ENCODE measurements at places on chromosomes 6 and 20.

DNA sequence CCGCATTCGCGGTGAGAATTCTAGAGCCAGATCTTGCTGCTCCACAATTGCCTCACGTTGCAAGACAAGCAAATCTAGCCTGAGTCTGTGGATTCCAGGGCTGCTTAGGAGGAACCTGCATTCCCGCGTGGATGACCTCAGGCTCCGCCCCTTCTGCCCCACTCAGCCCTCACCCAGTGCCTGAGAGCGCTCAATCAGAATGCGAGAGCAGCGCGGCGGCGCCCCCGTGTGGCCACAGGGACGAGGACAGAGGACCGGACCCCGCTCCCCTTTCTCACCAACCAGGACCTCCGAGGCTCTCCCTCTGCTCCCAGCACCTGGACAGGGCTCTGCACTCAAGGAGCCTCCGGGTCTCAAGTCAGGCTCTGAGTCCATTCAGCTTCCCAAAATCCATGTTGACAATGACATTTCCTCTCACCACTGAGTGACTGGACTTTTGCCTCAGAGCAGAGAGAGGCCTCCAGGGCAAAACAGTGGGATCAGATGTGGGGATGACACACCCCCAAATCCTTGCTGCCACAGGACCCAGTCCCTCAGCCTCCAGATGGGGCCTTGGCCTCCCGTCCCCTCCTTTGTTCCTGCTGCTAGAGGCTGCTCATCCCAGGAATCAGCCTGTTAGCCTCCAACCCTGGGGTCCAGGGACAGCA is 52.0 kb downstream of the RPP21 start:
- DNase-seq, result peak; percentile 56

DNA sequence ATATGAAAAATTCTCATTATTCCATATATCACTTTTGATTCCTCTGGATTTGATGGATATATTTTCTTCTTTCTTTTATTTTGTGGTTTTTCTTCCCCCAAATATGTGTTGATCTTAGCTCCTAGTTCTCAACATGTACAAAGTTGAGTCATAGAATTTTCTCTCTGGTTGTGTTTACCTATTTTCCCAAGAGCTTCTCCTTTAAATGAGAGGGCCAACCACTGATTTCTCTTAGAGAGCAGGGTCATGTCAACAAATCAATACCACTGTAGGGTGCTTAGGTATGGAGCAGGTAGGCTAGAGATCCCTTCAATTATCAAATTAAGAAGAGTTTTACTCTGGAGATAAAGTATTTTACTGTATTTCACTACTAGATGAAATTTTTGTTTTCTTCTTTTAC is 145.7 kb downstream of the BMP5 start:
- DNase-seq, result no peak

DNA sequence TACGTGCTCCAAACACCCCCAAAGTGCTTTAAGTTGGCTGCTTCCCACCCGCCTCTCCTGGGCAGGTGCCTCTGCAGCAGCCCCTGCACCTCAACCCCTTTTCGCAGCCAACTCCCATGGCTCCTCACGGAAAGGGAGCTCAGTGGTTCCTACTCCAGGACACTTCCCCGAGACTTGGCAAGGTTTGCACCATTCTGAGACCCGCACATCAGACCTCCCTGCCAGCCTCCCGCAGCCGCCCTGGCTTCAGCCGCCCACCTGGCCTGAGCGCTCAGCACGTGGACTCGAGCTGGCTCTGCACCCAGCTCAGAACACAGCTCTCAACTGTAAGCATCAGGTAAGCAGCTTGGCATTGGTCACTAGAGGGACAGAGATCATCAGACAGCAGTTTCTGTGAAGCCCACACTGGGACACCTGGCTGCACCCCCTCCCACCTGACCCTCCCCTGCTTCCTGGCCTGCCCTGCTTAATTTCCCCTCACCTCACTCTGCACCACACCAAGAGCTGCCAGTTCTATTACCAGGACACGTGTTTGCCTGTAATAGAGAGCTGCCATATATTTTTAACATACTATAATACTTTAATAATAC is 28.5 kb downstream of the GMDS start:
- DNase-seq, result no peak

- DNase-seq, result no peak
Measured at GRCh38 chr6:148689168-148689567, 57.7 kb upstream of the UST start.

- no peak for DNase-seq
Measured at GRCh38 chr6:115629415-115629814, 431.3 kb downstream of the FRK start.

DNA sequence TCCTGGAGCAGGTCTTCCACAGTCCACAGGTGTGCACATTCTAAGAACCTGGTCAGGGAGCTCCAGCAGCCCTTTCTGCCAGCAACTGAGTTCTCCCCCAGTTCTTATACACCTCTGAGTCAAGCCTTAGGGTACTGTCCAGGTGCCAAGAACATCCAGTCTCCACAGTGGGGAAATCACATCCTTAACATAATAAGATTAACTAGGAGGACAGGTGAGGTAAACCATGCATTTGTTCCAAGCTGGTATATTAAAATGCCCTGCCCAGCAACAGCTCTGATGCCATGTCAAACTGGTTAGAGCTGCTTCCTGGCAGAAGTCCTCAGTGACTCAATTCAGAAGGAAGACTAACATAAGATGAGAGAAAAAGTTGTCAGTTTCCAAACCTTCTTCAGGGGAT is 303.9 kb upstream of the SGK1 start:
- DNase-seq, result no peak

GRCh38 chr6:7629321-7629720 is 39.3 kb downstream of the SNRNP48 start:
- DNase-seq, result no peak

DNA sequence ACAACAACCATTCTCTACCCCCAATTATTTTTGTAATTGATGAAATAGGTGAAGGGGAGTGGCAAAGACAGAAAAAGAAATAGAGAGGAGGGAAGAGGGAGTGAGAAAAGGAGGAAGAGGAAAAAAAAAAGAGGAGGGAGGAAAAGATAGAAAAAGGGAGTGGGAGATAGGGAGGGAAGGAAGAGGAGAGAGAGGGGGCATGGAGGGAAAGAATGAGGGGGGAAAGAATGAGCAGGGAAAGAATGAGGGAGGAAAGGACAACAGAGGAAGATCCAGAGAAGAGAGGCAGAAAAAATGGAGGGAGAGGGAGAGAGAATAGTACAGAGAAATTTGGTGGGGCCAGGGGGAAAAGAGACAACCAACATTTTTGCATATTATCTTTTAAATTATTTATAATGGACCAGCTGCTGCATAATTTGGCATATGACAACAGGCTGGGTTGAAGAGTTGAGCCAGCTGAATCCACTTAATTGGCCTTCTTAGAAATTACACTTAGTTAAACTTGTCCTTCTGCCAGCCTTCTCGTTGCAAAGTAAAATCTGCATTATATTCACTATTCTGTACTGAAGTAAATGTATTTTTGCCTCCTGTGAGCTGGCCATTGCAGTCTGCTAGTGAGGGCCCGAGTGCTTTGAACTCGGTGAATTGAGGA is 101.0 kb downstream of the ARHGAP18 start:
- no peak for DNase-seq

DNA sequence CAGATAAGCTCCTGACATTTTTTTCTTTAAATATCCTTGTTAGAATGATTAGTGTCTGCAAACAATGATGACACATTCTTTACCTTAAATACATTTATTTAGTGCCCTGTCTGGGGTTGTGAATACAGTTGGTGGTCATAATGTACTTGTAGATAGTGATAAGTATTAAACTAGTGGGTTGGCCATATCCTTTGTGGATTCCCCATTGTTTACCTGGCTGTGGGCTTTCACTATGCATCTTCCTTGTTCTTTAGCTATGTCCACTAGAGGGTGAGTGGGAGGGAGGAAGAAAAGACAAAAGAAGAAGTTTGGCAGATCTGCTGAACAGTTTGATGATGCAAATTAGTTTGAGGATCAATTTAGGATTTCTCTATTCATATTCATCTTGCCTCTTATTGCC is 15.7 kb downstream of the HS3ST5 start:
- no peak for DNase-seq

DNA sequence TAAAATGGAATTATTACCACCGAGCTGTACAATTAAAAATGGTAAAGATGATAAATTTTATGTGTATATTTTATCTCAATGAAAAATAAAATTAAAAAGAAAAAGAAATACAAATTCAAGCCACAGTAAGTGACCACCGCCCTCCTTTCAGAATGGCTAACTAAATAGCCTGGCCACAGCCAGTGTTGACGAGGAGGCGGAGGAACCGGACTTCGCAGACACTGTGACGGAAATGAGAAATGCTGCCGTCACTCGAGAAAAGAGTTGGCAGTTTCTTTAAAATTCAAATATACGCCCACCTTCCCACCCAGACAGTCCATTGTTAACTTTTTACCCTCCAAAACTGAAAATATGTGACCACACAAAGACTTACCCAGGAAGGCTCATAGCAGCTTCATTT is 50.0 kb downstream of the FOXF2 start:
- DNase-seq, result no peak

DNA sequence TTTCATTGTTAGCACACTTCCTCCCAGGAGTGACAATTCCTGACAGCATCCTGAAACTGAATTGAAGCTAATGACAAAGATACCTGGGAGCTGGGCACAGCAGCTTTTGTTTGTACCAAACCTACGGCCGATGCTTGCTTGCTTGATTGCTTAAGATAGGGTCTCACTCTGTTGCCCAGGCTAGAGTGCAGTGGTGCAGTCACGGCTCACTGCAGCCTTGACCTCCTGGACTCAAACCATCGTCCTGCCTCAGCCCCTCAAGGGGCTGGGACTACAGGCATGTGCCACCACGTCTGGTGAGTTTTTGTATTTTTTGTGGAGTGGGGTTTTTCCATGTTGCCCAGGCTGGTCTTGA is 84.7 kb upstream of the SCP2D1 start:
- no peak for DNase-seq

GRCh38 chr20:21396599-21397340 is 556 bp downstream of the NKX2-4 start:
- DNase-seq, result peak; percentile 27

DNA sequence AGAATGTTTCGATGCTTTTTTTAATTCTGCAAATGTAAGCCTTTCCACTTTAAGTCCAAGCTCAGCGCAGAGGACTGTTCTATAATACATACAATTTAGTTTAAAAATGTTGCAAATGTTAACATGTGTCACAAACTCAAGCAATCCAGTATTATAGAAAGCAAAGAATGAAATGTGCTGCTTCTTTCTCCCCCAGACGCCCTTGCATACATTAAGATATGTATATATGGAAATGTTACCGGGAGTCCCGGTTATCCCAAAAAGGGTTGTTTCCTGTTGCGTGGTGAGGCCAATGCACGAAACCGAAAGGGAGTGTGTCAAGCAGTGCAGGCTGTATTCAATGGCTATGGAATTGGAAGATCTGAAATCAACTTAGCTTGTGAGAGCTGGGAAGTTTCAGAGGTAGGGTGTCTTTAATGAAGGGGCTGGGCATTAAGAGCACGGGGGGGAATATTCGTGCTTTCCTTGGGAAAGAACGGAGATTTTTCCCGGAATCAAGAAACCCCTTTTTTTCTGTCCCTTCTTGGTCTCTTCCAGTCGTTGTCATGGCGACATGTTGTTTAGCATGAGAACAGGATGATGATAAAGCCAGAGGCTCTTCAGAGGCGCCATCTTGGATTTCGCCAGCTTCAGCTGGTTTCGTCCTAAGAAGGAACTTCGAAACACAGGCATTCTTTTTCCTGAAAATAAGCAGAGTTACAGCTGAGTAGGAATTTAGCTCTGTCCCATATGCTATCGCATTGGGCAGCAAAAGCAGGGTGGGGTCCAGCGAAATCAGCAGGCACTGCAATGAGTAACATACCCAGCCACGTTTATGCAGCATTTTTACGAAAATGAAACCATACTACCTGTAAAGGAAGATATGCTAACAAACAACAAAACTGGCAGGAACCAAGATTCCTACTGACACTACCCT is 10.1 kb upstream of the NQO2 start:
- peak; percentile 98 for DNase-seq

DNA sequence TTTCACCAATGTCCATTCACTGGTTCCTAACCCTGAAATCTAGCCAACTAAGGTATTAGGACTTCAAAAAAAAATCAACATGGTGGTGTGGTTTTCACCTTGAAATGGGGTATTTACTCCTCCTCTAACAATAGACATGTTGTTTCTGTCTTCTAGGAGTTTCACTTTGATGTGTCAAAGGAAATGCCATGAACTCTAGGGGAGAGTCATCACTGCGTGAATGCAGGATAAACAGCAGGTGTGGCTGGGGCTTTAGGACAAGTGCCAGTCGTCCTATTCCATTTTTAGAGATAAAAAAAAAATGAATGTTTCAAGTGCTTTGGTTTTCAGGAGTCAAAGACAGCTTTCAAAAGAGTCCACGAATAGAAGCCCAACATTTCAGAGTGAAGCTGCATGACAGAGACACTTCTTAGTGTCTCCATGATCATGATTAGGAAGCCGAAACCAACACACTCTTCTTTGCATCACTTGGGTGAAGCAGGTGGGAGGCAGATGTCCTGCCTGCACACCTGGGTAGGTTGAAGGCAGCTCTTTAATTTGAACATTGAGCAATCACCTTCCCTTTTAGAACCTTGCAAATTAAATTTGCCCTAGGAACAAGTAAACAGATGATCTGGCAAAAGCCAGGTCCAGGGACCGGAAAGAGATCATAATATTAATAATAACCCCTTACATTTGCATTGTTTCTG is 328.5 kb upstream of the PRDM1 start:
- no peak for DNase-seq

GRCh38 chr20:59817846-59818615 is 115.4 kb downstream of the SYCP2 start:
- no peak for DNase-seq

DNA sequence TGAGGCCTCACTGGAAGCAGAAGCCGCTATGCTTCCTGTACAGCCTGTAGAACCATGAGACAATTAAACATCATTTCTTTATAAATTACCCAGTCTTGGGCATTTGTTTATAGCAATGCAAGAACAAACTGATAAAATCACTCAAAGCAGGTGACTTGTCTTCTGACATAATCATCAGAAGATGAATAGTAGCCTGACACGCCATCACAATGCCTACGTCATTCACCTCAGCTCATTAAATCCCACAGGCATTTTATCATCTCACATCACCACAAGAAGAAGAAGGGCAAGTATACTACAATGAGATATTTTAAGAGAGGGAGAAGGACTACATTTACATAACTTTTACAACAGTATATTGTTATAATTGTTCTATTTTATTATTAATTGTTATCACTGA is 3.1 kb upstream of the CAP2 start:
- no peak for DNase-seq
